ENCODE measurements at places on chromosomes 2 and 18.
A peak's percentile ranks its signal among the peaks of the same experiment; 100 is the strongest.

DNA sequence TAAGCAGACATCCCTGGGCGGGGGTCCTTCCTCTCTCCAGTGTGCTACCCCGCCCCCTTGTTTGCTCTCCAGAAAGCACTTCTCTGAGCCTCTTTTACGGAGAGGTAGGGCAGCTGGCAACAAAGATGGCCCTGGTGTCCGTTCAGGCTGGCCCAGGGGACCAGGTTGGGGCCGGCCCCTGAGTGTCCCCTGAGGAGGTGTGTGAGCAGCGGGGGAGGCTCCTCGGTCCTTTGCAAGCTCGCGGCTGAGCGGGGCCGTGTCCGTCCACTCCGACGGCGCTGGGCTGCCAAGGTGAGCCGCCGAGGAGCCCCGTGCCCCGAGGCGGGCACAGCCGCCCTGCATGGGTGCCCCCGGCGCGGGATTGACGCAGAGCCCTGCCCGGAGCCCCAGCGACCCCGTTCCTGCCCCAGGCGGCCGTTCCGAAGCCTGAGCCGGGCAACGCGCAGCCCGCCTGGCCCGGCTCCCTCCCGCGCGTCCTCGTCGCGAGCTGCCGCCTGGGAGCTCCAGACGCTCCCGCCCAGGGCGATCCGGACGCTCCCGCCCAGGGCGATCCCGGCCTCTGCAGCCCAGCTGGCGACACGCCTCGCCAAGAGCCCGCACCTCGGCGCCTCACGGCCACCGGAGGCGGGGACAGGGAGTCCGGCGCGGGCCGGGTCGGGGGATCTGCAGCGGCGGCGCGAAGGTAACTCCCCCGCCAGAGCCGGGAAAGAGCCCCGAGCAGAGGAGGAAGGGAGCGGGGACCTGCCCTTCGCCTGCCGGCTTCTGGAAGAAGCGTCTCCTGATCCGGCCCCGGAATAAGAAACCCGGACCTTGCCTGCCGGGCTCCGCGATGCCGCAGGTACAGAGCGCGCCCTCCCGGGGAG, at the start of gene PROKR1:
PROKR1 (plus strand) TSS at position 569 of the 863 bp plus-strand sequence. CDS start 2,243 bp downstream, outside the sequence.
- DNase-seq = no peak

GRCh38 chr2:218993345-218994315, at the start of gene CRYBA2:
CRYBA2 (minus strand) TSS chr2:218993422; CDS start chr2:218993176, 246 bp downstream.
- DNase-seq = no peak

DNA sequence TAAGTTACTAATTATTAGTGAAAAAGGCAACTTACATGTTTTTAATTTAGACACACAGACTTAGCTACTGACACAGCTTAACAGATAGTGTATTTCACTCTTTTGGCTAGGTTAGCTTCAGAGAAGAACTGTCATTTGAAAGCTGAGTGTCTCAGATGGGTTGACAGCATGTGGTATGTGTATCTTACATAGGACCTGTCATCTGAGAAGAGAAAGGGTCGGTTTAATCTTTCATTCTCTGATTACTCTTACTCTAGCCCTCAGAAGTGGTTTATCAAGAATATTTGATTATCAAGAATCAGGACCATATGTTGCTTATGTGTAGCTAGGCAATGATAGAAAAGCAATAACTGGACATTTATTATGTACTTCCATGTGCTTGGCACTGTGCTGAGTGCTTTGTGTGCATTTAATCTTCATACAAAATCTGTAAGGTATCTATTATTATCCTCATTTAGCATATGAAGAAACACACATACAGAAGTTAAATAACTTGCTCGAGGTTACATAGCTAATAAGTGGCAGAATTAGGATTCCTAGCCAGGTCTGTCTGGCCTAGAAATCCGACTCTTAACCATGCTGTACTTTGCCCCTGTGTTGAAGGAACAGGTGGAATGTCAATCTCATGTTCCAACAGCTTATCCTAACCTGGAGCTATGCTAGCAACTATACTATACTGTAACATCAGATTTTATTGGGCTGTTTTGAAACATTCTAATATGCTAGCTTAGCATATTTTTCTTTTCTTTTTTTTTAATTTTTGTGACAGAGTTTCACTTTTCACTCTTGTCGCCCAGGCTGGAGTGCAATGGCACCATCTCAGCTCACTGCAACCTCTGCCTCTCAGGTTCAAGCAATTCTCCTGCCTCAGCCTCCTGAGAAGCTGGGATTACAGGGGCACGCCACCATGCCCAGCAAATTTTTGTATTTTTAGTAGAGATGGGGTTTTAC, 28.4 kb downstream of the CFLAR start:
- no peak for DNase-seq

GRCh38 chr2:168371273-168372019, 84.6 kb upstream of the CERS6 start:
- DNase-seq = no peak

DNA sequence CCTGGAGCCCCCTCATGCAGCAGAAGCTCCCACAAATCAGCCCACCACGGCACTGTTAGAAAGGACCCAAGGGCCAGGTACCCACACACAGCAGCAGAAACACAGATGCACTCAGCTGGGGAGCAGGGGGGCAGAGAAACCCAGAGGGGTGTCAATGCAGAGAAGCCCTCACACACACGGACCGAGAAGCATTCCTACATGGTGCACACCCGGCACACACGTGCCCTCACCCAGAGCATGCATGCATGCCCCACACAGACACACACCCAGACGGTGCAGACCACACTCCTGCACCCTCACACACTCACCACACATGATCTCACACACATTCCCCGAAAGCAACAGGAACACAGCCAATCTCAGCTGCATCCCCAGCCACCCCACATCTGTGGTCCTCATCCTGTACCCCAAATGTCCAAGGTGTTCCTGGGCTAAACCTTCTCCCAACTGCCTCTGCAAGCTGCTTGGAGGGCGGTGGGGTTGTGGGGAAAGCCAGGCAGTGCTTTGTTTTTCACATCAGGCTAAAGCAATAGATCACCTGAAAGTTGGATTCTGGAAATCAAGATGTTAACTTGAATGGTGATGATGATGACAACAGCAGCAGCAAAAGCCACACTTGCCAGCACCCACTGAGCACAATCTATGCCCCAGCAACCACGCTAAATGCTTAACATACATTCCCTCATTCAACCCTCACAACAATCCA, 102.3 kb downstream of the ZFP36L2 start:
- DNase-seq = no peak

- no peak for DNase-seq
These were observed 43.6 kb downstream of the POLR1A start for GRCh38 chr2:86062043-86062442.

DNA sequence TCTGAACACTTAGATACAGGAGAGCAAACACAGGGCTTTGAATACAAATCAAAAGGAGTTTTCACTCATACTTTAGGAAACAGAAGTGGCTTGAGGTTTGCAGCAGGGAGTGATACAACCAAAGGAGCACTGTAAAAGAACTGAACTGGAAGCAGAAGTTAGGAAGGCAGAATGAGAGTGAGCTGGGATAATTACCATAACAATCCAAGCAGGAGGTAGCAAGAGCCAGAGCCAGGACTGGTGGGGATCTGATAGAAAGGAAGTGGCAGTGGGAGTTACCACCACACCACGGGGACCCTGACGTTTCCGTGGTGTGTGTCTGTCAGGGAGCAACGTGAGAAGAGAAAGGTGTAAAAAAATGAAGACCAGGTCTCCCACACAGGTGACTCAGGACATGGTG, 81.3 kb upstream of the EPB41L3 start:
- no peak for DNase-seq

GRCh38 chr2:42089340-42089925, 41.6 kb downstream of the PKDCC start:
- DNase-seq = peak; percentile 82

DNA sequence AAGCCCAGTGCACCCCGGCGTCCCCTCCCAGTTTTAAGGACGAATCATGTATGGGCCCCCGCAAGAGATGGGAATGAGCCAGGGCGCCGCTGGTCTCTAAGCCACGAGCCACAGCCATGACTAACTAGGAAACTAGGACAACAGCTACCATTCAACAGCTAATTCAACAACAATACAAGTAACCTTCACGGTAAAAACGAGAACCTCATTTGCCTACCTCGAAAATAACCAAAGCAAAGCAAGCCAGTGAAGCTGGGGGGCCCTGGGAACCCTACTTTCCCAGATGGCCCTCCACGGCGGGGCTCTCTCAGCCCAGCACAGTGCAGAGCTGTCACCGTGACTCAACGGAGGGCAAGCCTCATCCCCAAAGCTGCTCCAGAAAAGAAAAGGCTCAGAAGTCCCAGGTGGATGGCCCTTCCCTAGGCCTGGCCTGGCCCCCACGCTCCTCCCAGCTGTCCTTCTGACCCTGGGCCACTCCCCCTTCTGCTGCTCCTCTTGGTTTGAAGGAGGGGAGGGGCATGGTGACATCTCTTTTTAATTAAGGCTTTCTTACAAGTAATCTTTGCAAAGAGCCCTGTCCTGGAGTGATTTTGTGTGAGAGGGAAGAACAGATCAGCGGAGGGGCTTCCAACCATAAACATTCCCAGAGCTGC, 126.3 kb downstream of the HDAC4 start:
- peak; percentile 57 for DNase-seq

GRCh38 chr2:109422071-109422757, 191.6 kb downstream of the SEPTIN10 start:
- DNase-seq = no peak

Data from activated CD4-positive, alpha-beta memory T cell treated with anti-CD3 and anti-CD28 coated beads, Interleukin-2, amount 10 ng/mL, durations not matched to agents 7 days and 5 days (primary cell).